ENCODE measurements at places on chromosomes 1 and 21. TPM values are rescaled to one million over a fixed set of nuclear protein-coding genes. Genes with fewer than 3 reads are reported as not detected.
A peak's percentile ranks its signal among the peaks of the same experiment; 100 is the strongest.

DNA sequence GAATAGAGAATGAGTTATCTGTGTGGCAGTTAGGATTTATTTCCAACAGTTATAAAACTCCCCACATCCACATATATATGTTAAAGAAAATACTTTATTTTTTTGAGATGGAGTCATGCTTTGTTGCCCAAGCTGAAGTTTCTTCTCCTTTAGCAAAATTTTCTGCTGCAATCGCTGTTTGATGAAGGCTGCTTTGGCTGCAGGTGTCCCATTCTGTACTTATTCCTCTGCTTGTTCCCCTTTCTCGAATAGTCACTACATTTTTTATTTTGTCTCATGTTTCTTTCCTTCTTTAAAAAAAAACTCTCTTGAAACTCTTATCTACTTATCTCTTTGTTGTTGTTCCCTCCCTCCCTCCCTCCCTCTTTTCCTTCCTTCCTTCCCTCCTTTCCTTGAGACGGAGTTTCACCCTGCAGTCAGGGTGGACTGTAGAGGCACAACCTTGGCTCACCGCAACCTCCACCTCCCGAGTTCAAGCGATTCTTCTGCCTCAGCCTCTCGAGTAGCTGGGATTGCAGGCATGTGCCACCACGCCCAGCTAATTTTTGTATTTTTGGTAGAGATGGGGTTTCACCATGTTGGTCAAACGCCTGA is 10.6 kb downstream of the OR2W3 start:
- no peak for DNase-seq

GRCh38 chr1:155166471-155167165 is 6.5 kb downstream of the KRTCAP2 start:
- DNase-seq: peak; percentile 89

DNA sequence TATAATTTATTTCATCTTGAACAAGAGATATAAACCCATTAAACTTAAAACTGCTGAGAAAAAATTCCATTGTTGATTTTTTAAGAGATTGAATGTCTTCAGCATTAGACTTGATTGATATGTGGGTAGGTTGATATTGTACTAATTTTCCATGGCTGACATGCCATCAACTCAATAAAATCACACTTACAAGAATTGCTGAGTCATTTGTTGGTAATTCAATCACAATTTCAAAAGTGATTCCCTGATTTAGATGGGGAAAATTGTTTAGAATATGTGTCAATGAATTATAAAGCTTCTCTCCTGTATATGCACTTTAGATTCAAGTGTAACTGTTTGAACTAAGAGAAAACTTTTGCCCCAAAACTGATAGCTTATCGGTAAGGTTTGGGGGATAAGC is 223.5 kb upstream of the NCAM2 start:
- no peak for DNase-seq

DNA sequence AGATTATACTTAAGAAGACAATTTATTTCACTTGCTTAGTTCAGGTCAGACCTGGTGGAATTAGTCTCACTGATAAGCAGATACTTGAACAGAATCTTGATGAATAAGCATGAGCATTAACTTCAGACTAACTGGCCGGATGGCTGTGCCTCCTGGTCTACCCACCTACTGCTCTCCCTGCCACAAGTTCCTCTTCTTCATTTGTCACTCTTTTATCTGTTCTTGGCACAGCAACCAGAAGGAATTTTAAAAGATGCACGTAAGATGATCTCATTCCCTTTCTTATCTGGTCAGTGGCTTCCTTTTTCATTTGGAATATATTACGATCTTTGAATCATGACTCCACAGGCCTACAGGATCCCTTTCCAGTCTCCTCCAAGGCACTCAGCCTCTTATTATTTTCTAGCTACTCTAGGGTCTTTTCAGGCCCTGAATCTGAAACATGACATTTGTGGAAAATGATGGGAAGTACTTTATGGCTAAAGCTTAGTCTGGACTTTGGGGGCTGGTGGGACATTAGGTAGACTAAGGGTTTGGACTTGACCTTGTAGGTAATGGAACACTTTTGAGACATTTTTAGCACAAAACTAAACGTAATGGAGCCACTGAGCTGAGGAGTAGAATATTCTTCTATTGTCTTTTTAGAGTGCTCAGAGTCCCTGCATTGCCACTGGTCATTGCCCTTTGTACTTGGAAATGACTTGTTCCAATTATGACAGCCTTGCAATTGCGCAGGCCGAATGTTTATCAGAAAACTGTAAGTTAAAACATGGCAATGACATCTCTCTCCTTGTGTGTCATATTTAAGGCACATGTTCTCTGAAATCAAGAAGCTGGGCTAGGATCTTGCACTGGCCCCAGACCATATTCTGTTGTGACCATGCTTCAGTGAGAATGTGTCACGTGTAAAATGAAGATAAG is 16.0 kb downstream of the ST6GALNAC3 start:
- DNase-seq: no peak

DNA sequence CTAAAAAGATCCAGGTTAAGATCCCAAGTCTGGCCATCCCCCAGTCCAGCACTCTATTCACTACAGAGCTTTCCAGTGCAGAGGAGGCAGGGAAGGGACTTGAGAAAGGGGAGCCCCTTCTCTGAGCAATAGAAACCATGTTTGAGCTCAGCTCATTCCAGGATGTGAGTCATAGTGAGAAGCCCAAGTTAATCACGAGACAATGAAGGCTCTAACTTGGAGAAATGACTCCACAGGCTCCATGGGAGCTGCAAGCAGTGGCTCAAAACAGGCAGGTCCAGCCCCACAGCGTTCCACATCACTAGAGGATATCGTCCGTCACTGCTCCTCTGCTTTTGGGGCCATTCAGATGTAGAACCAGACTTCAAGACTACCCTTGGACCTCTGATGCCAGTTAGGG is 59.1 kb downstream of the CAMK2N1 start:
- no peak for DNase-seq

- peak; percentile 86 for DNase-seq
Measured at GRCh38 chr1:226778657-226779058, 39.6 kb upstream of the ITPKB start.

GRCh38 chr1:99533909-99534637 is 111.8 kb upstream of the PALMD start:
- DNase-seq: no peak

GRCh38 chr1:161061419-161061818 is 8.3 kb downstream of the ARHGAP30 start:
- DNase-seq: no peak

GRCh38 chr1:15051882-15052528 is 101.5 kb upstream of the TMEM51 start:
- DNase-seq: no peak

DNA sequence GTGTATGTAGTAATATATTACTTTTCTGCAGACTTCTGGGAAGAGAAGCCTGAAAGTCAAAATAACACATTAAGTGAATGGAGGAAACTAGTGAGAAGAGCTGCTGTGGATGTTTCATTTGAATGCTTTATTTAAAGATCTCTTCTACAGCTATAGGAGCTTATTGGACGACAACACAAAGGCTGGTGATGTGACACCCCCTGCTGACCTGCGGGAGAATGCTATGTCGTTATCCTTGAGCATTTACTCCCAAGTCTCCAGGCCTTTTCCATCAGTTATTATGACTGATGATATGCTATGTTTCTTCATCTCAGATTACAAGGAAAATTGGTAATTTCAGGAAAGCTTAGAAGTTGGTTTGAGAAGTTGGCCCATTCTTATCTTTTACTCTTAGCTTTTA is 22.3 kb upstream of the PLA2G4A start:
- no peak for DNase-seq

DNA sequence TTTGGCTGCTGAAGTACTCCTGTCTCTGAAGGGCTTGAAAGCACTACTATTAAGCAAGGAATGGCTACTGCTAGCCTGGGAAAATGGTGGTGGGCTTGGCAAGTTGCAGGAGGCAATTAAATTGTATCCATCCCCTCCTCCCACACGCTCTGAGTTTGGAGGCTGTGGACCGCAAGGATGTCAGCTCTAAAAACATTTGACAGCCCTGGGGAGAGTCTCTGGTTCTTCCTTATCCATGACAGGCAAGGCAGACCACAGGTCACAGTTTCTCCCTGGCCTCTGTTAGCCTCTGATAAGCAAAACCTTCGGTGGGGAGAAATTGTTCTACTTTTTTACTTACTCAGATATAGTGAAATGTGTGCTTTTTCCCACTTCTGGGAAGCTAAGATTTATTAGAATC is 46.6 kb downstream of the S1PR1 start:
- DNase-seq: no peak

Gene POU3F1
- not detected for total RNA-seq

Gene ALPL
- total RNA-seq: 0.49 TPM

Gene INPP5B
- 29.0 TPM for total RNA-seq

Gene HEATR1
- total RNA-seq: 14.4 TPM

Data from sigmoid colon (tissue), 7 donors.